ENCODE measurements at places on chromosomes 7 and 10. TPM values are rescaled to one million over a fixed set of nuclear protein-coding genes. Genes with fewer than 3 reads are reported as not detected.
A peak's percentile ranks its signal among the peaks of the same experiment; 100 is the strongest.

The TMEM60 gene
- total RNA-seq: 19.3 TPM

The CDH23 gene
- total RNA-seq: not detected

The LIPN gene
- total RNA-seq: not detected

The TSPAN12 gene
- total RNA-seq: 14.0 TPM

- DNase-seq: no peak
Measured at GRCh38 chr10:85377029-85377806, 989.4 kb downstream of the GRID1 start.

GRCh38 chr7:92242972-92243371 is 2.7 kb downstream of the KRIT1 start:
- no peak for DNase-seq

DNA sequence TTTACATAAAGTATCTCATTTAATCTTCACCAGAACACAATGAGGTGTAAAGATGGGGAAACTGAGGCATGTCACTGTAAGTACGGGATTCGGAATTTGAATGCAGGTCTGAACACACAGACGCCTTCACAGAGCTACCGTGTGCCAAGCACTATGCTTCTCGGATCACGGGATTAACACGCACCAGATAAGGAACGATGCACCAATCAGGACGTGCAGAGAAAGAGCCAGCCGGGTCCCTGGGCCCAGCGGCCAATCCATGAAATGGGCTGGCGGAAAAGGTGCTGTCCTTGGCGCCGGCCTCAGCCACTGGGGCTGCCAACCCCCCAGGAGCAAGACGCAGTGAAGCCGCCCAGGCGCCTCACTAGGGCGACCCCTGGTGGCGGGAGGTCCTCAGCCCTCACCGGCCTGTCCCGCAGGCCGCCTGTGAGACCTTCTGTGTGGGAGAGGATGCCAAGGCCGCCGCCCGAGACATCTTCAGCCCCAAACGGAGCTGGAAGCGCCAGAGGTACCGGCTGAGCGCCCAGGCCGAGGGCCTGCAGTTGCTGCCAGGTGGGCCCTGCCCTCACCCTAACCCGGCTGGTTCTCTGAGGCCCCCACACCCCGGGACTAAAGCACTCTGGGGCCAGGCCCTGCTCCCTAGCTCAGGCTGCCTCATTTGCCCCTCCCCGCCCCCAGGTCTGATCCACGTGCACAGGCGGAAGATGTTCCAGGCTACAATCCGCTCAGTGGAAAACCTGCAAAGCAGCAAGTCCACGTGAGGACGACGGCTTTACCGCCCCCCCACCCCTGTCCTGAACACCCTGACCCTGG is 15.6 kb downstream of the ATG9B start:
- DNase-seq: no peak

DNA sequence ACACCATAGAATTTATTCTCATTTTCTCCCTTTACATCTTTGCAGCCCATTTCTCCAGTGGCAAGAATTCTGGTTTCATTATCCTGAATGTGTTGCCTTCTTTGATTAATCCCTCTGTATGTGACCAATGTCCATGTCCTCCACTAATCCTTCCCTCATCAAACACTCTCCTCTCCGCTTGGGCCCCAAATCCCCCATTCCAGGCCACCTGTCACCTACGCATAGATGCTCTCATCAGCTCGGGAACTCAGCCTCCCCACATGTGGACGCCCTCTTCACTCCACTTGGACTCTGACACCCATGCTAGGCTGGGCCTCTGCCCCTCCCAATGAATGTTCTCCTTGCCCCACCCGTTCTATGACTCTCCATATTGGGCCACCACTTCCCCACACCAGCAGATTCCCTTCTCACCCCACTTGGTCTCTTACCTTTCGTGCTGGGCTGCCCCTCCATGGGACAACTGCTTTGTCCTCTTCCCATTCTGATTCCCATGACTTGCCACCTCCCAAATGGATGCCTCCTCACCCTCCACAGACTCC is 18.7 kb upstream of the RBM20 start:
- no peak for DNase-seq

DNA sequence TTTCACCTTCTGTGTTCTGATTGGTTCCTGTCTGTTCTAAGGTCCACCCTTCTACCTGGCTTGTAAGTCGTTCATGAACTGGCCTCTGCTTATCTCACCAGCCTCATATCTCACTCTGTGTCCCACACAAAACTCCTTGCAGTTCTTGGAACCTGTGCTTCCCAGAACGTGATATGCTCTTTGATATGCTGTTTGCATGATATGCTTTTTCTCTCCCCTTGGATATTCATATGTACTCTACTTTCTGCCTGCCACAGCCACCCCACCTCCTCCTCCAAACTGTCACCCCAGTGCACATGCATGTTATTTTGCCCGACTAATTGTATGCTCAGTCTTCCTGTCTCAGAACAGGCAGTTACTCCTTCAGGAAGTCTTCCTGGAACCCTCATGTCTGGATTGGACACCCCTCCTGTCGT is 1.9 kb upstream of the ITPRIP start:
- DNase-seq: peak; percentile 21

DNA sequence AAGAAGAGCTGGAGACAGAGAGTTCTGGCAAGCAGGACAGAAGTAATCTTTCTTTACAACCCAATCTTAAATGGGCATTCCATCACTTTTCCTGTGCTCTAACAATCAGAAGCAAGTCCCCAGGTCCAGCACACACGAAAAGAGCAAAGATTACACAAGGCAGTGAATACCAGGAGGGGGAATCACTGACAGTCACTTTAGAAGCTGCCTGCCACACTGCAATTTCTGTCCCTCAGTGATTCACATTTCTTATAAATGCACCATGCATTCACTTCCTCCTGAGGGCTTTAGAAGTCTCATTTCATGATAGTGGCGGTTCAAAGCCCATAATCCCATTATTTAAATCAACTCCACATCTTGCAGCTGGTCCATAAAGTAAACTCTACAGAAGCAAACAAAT is 362.5 kb downstream of the POM121L12 start:
- DNase-seq: no peak

DNA sequence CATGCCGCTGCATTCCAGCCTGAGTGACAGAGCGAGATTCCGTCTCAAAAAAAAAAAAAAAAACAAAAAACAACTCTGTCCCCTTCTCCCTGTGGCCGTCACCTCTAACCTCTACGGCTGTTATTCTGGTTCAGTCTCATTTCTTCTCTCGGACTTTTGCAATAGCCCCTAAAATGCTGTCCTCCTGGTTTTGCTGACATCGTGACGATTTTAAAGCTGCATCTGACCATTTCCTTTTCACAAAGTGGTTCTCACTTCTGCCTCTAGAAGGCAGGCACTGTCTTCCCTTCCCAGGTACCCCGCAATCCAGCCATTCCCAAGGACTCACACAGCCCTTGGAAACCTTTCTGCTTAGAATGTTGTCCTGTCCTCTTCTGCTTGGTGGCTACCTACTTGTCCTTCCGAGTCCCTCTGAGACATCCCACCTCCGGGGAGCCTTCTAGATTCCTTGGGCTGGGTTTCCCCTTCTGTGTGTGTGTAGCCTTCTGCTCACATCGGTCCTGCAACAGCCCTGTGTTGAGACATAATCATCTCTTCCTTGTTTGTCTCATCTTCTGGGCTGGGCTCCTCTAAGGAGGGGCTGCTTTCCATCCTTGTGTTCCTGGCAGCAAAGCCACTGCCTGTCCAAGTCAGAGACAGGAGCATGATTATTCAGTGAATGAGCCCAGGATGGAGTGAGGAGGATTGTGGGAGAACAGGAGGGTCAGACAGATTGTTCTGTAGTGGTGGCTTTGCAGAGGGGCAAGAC is 83.1 kb downstream of the GRK5 start:
- no peak for DNase-seq

DNA sequence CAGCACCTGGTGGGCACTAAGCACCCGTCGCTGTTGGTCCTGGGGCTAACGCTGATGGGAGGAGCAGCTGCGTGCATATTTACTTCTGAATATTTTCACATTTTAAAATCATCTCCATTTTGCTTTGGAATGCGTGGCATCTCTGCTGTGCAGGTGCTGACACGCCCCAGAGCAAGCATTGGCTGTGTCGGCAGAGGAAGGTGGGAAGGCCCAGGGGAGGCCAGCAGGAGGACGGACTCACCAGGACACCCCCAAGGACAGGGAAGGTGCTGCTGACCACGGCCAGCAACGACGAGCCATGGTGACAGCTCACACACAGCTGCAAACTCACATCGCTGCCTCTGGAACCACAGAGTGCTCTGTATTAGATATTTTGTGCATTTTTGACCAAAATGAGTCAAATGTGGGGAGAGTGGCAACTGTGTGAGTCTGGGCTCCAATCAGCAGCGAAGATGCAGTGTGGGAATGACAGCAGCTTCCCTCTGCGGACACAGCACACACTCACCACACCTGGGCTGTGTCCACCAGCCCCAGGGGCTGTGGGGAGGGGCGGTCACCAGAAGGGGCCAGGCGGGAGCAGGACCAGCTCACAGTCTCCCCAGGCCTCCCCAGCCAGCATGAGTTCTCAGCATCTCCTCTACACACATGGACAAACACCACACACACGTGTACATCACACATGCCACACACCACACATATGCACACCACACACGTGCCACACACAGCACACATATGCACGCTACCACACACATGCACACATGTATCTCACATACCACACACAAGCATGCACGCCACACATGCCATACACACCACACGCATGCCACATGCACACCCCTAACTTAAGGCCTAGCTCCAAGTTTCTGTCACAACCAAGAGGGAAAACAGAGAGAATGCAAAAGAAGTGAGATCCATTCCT is 58.2 kb downstream of the PTPRN2 start:
- no peak for DNase-seq

- DNase-seq: no peak
Measured at GRCh38 chr7:117114272-117114671, 161.0 kb downstream of the ST7 start.

- DNase-seq: no peak
Measured at GRCh38 chr10:102449321-102450123, 1.8 kb downstream of the C10orf95 start.

- peak; percentile 91 for DNase-seq
Measured at GRCh38 chr10:22321156-22321923, 441 bp downstream of the BMI1 start.

GRCh38 chr7:137956591-137956990 is 45.3 kb downstream of the CREB3L2 start:
- DNase-seq: no peak

DNA sequence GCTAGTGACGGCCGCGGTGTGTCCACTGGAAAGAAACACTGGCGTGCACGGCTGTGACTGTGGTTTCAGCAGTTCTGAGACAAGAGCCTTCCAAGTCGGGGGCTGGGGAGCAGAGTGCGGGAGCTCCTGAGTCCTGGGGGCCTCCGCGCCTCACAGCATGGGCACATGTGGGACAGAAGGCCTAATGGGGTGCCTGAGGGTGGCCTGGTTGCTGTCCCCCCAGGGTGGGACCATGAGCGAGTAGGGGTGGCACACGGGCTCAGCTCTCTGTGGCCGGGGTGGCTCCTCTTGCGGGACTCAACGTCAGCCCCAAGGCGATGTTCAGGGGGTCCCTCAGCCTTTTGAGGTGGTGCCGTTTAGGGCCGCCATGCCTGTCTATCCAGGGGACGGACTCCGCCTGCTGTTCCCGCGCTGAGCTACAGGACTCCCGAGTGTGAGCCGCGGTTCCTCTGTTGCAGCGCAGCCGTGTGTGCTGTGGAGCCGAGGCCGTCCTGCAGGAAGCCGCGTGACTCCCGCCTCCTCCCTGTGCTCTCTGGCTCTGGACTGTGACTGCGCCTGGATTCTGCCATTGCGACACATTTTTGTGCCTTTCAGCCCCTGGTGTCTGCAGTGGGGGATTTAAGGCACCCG is 23.5 kb upstream of the CHST12 start:
- DNase-seq: no peak
